ENCODE measurements at places on chromosomes 7 and 10.

GRCh38 chr10:4776234-4776638 lies 49.8 kb upstream of the AKR1E2 start:
- no peak for DNase-seq

DNA sequence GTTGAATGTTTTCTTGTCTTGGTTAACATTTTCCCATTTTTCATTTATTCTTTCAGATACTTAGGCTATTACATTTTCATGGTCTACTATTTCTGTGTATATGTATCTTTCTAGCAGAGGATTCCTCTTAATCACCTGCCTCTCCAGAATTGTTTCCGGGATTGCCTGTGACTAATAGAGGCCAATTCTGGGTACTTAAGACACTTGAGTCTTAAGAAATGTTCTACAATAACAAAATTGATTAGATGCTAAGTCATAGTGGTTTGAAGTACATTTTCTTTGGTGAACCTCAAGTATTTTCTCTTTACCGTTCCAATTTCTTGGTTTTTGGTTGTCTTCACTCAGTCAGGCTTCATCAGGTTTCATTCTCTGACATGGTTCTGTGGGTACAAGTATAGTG lies 26.4 kb downstream of the BBS9 start:
- DNase-seq = no peak

GRCh38 chr10:62618576-62619412 lies 185.7 kb upstream of the ADO start:
- DNase-seq = peak; percentile 1

DNA sequence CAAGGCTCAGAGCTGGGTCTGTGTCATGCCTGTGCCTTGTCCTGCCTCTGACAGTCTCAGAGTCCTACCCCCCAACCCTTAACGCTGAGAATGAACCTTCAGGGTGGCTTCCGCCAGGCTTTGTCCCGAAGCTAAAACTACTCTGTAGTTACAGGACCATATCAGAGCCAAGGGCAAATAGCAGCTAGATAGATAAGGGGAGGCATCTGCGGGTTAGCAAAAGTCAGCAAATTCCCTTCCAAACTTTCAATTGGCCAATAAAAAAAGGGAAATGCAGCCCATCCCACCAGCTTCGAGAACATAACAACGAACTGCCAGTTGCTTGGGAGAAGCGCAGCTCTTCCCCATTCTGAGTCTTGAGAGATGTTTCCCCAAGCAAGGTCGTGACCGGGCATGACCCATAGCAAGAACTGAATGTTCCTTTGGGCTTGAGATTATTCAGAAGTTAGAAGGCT lies 17.7 kb downstream of the CCL24 start:
- DNase-seq = no peak

DNA sequence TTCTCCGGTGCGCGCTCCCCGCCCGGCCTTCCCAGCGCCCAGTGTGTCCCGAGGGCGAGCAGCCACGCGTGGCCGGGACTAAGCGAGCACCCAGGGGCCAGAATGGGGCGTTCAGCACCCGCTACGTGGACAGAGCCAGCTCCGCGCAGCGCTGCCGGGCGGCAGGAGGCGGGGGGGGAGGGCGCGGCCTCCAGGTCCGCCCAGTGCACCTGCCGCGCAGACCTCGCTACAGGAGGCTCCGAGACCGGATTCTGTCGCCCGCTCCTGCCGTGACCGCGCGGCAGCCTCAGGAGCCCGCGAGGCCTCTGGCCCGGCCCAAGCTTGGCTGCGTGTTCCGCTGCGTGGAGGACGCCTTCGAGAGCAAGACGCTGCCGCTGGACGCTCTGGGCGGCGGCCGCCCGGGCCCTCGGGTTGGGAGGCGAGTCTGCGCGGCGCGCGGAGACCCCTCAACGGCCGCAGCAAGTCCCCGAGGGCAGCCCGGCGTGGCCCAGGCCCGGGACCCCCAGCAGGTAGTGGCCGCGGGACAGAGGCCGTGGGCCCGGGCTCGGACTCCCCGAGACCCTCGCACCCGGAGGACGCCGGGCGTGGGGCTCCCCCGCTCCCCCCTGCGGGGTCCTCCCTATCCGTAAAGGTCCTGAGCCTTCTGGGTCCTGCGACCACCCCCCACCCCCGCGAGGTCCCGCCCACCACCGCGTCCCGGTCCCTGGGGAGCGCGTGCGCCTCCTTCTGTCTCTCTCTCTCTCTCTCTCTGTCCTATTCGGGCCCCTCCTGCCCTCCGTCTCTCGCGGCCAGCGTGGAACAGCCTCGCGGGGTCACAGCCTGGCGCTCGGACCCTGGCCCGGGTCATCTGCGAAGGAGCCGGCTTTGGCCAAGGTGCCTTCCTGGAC lies 904 bp upstream of the DPYSL4 start:
- peak; percentile 44 for DNase-seq

GRCh38 chr10:11442001-11442773 lies 169.3 kb downstream of the USP6NL start:
- DNase-seq = no peak

DNA sequence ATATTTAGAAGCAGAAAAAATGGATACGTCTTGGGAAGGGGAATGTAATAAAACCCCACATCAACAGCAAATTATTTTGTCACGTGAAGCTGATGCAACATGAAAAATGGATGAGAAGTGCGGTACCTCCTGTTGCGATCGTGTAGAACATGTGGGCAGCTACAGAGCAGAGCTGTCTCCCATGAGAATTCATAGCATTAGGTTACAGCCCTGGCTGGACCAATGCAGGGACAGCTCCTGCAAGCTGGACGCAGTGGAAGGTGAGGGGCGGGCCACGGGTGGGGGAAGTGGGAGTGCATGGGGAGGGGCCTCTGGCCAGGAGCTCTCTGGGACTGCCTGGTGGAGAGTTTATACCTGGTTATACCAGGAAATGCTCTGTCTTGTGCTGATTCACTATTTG lies 120.3 kb downstream of the GATA3 start:
- DNase-seq = no peak

GRCh38 chr7:977326-978048 lies 2.1 kb upstream of the COX19 start:
- DNase-seq = peak; percentile 37

GRCh38 chr7:40221836-40222235 lies 87.0 kb downstream of the SUGCT start:
- no peak for DNase-seq

GRCh38 chr7:23383225-23383624 lies 84.1 kb downstream of the MALSU1 start:
- DNase-seq = no peak

GRCh38 chr10:67017218-67017617 lies 91.4 kb downstream of the LRRTM3 start:
- DNase-seq = no peak

DNA sequence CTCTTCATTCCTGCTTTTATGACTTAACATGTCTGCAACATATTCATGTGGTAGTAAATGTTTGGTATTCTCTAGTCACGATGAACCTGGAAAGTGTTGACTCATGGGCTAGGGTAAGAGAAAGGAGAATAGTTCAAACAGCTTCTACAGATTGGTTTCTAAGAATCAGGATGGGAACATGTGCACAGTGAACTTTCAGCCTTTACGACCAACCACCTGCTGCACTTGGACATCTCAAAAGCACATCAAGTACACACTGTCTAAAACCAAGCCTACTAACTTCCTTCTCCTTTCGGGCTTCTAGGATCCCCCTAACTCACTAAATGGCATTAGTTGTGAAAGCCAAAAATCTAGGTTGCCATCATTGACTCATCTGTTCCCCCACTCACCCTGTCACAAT lies 85.5 kb downstream of the CUL2 start:
- DNase-seq = no peak

- peak; percentile 35 for DNase-seq
Measured at GRCh38 chr10:101061624-101062231, at the start of gene KAZALD1. TSS of gene KAZALD1 (plus strand) at chr10:101061989. CDS start at chr10:101062593, 604 bp downstream.

DNA sequence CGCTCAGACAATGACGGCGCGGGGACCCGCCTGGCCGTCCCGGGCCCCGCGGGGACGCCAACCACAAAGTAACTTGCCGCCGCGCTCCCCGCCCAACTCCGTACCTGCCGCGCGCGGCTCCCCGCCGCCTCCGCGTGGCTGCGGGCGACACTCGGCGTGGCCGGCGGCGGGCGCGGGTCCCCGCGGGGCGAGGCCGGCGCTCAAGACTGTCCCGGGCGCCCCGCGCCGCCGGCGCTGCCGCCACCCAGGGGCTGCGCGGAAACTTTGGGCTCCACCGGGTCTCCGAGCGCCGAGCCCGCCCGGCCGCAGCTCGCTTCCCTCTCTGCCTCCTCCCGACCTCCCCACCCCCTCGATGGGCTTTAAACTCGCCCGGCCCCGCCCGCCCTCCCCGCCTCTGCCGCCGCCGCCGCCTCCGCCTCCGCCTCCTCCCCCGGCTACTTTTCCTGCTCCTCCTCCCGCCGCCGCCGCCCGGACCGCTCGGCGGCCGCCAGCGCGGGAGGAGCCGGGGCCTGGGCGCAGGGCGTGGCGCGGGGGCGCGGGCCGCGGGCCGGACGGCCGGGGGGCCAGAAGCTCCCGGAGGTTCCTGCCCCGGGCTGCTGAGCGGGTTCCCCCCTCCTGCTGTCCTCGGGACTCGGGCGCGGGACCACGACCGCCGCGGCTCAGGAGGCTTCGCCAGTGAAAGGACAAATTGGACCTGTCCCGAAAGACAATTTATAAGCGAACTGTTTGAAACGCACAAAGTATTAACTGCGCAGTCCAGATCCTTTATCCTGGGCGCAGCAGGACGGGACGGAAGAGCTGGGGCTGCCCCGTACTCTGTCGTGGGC lies 10.6 kb upstream of the GRB10 start:
- DNase-seq = peak; percentile 65

GRCh38 chr10:3402187-3402751 lies 229.7 kb upstream of the PITRM1 start:
- DNase-seq = no peak

- no peak for DNase-seq
Measured at GRCh38 chr7:25460433-25460832, 232.1 kb upstream of the NPVF start.

- DNase-seq = no peak
Measured at GRCh38 chr10:54402576-54402975, 398.5 kb downstream of the PCDH15 start.

- DNase-seq = no peak
Measured at GRCh38 chr10:32600317-32600716, 154.4 kb downstream of the CCDC7 start.

DNA sequence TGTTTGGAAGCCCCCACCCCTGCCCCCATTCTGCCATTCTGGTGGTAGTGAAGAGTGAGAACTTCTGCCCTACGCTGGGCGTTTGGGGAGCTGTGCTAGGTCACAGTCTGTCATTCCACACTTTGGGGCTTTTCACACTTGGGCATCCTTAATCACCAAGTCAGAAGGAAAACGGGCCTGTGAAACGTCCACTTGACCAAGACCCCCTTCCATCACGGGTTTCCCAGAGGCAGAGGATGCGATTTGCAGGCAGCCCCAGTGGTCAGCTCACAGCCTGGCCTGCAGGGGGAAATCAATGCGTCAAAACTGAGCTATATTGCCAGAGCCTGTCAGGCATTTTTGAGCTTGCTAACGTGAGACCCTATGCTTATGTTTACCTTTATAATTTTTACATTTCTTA lies 663.3 kb upstream of the MGMT start:
- no peak for DNase-seq

DNA sequence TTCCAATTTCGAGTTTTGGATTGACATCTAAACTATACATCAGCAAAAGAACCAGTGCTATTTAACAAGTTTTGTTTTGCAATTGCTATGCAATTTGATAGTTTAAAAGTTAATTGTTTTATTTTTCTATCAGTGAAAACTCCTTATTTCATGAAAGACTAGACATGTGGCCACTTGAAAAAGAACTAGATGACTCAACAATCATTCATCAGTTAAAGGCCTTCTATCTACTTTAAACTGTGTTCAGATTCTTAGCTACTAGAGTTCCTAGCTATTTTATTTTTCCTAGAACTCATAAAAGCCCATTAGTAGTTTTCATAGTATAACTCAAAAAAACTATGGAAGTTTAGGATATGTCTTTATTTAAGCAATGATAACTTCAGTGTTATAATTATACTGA lies 104.6 kb upstream of the LSM8 start:
- no peak for DNase-seq

DNA sequence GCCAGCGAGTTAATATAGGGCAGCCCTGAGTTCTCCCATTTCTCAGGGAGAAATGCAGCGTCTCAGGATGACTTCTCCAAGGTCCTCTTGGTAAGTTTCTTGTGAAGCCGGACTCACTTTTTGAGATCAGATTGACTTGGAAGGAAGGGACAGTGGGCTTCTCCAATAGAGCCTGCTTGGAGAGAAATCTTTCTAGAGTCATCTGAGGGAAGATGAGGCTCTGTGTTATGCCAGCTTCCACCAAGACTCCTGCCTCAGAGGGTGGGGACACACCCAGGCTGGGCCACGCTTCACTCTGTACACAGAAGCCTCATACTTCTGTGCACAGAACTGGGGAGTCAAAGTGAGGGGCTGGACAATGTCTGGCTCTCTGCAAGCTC lies 5.6 kb downstream of the C10orf105 start:
- DNase-seq = no peak

DNA sequence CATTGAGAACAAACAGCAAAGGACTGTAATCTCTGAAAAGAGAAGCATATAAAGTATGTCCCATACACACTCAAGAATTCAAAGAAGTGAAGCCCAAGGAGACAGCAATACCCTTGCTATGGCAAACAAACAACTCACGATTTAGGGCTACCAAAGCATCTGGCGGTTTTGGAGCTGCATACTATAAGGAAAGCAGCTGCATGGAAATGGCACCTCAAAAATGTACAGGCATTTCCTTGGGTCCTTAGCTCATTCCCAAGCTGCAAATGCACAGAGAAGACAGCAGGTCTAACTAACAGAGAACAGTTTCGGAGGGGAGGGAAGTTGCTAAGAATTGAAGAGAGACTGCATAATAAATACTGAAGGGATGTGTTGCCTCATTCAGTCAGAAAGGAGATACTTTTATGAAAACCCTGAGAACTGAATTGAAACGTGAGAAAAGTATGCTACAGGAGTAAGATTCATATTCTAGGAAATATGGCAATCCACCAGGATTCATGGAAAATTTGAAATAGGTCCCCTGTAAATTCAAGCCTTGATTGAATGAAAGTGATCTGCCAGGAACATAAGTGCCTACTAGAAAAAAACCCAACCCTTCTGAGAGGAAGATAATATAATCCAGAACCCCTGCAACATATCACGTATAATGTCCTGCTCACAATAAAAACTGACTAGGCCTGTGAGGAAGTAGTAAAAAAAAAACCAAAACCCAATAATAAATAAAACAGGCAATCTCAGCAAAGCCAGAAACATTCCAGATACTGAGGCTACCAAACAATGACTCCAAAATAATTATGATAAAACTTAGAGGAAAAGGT lies 36.4 kb downstream of the CUBN start:
- no peak for DNase-seq

DNA sequence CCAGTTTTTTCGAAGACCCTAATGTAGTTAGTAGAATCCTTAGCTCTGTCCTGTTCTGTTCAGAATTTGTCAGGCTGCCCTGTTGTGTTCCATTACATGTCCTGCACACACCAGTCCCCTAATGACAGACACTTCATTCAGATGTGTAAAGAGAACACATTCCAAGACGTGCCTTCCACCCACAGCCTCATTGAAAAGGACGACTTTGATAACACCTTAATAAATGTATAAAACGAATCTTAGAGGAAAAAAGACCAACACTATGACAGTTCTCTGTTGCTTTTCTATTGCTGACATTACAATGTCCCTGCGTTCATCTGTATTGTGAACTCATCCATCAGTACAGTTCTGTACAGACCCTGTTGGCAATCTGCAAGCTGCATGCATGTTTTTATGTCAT lies 3.5 kb downstream of the LRRTM3 start:
- DNase-seq = no peak

GRCh38 chr10:42874713-42875387 lies 92.3 kb downstream of the BMS1 start:
- no peak for DNase-seq

GRCh38 chr10:1739751-1740150 lies 2.4 kb upstream of the ADARB2 start:
- no peak for DNase-seq

GRCh38 chr7:139727151-139727705 lies 50.6 kb downstream of the HIPK2 start:
- DNase-seq = no peak
